ENCODE measurements at places on chromosomes 3 and 15.

DNA sequence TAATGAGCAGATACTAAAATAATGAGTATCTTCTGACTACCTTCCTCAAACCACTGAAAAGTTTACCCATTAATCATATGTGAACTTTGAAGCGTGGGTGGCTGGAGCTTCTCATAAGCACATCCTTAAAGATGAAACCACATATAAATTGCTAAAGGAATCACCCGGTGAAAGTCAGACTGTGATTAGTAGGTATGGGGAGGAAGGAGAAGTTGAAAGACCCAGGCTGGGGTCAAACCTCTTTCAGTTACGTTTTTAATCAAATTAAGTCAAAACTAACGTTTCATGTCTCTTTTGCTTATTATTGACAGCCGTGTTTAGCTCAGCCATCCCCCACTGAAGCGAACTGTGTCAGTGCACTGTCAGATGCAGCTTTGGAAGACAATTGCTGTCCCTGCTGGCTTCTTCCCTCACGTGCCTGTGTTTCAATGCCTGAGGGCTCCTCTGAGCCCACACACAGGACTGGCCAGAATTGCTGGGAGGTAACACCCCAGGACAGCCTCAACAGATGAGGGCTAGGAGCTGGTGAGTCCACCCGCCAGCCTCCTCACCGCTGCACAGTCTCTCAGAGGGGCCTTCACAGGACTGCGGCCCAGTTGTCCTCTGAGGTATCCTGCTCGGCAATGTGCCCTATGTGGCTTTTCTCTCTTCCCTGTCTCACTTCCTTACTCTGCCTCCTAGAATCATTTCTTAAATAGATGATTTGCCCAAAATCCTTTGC, 29.3 kb upstream of the SH3BP5 start:
- DNase-seq = no peak

- DNase-seq = no peak
Measured at GRCh38 chr15:58224068-58224467, 85.9 kb downstream of the AQP9 start.

DNA sequence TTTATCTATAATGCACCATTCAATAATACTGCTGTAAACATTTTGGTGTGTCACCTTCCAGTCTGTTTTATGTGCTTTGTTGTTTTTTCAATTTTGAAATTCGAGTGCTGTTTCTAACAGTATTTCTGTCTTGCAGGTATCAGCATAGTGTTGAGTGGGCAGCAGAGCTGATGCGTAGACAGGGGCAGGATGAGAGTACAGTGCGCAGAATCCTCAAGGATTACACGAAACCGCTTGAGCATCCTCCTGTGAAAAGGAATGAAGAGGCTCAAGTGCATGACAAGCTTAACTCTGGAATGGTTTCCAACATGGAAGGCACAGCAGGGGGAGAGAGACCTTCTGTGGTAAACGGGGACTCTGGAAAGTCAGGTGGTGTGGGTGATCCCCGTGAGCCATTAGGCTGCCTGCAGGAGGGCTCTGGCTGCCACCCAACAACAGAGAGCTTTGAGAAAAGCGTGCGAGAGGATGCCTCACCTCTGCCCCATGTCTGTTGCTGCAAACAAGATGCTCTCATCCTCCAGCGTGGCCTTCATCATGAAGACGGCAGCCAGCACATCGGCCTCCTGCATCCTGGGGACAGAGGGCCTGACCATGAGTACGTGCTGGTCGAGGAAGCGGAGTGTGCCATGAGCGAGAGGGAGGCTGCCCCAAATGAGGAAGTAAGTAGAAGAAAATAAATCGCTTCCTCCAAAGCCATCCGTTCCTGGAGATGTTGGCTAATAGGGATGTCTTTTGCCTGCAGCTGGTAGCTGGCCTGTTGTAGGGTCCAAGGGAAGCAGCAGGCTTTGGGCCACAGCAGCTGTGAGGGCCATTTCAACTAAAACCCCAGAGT, 19.1 kb downstream of the TSEN2 start:
- no peak for DNase-seq

DNA sequence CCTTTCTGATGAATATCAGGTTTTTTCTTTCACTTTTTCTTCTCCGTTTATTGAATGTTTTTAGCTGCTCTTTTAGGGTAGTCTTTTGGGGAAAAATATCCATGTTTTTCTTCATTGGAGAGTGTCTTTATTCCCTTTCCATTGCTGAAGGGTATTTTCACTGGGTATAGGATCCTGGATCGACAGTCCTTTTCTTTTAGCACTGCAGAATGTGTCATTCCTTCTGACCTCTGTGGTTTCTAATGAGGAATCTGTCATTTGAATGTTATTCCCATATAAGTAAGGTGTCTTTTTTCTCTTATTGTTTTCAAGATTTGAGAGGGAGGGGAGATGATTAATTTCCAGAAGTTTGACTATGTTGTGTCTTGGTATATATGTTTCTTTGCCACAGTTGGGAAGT, 96.8 kb downstream of the BBX start:
- no peak for DNase-seq

DNA sequence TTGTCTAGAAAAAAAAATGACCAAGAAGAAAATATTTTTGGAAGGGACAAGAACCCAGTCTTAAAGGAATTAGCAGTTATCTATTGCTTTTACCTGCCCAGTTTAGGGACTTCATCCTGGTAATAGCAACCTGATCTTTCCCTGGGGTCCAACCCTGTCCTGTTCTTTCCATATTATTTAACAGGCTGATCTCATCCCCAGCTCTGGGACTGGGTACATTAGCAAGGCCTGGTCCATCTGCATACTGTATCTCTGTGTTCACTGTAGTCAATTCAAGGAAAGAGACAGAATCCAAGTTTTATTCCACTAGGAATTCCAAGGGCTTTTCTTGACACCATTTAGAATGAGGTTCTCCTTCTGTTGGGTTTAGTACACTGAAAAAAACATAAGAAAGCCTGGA, 191.7 kb upstream of the GADL1 start:
- DNase-seq = no peak

- no peak for DNase-seq
Measured at GRCh38 chr3:190108804-190109203, 11.9 kb downstream of the P3H2 start.

DNA sequence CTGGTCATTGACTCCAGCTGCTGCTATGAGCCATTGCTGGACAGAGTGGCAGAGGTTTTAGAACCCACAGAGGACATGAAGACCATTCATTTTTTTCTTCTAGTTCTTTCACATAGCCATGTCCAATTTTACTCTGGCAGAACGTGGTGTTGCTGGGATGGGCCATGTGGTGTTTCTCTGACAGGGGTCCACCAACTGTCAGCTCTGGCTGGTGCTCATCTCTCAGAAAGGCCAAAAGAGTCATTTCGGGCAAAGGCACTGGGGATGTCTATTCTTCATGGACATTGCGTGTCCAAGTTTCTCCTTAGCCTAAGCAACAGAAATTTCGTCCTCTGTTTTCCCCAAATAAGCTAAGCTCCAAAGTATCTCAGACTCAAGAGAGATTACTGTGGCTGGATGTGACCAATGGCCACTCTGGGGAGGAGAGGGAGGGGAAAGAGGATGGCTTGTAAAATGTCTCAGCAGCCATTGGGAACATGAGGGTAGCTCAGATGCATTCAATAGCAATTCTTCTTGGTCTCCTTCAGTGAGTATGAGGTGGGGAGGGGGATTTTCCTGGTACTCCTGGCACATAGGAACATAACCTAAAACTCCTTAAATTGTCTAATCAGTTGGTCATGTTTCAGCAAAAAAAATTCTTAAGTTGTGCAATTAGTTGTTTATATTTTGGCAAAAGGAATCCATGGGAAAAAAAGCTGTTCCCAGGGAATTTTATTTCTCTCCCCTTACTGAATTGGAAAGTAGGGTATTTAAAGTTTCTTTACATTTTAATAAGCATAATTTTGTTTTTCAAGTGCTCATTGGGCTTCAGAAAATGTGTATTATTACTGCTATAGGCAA, 131.6 kb upstream of the MITF start:
- no peak for DNase-seq

- no peak for DNase-seq
Measured at GRCh38 chr3:30527720-30528119, 78.7 kb upstream of the TGFBR2 start.
